ENCODE measurements at places on chromosomes 12 and 14.

GRCh38 chr14:50600849-50601248 is 40.9 kb downstream of the ATL1 start:
- H3K4me3 ChIP-seq, result no peak overlapping the region
- no peaks in the 10 kb centered on the region for H3K27me3 ChIP-seq
- H3K4me1 ChIP-seq, result peaks cover 9% of the 10 kb centered on the region
- peak overlapping the region; percentile 35 for H3K27ac ChIP-seq
- H3K36me3 ChIP-seq, result no peaks in the 10 kb centered on the region

- H3K4me1 ChIP-seq, result peaks cover 27% of the 10 kb centered on the region
- no peaks in the 10 kb centered on the region for H3K36me3 ChIP-seq
- H3K27ac ChIP-seq, result peak overlapping the region; percentile 75
- DNase-seq, result no peak
- H3K4me3 ChIP-seq, result peak overlapping the region; percentile 96
Observed at GRCh38 chr12:110742096-110742717, 484 bp downstream of the PPP1CC start.

DNA sequence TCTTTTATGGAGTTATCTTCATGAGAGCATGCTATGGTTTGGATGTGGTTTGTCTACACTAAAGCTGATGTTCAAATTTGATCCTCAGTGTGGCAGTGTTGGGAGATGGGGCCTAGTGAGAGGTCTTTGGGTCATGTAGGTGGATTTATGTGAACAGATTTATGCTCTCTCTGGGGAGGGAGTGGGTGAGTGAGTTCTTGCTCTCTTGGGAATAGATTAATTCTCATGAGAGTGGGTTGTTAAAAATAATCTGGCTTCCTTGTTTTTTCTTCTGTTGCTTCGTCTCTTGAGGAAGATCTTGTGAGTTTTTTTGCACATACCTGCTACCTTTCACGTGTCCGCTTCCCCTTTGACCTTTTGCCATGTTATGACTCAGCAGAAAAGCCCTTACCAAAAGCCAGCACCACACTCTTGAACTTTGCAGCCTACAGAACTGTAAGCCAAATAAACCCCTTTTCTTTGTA is 20.5 kb downstream of the DERA start:
- H3K27ac ChIP-seq, result no peak overlapping the region
- H3K27me3 ChIP-seq, result no peaks in the 10 kb centered on the region
- H3K4me1 ChIP-seq, result peaks cover 21% of the 10 kb centered on the region
- H3K36me3 ChIP-seq, result no peaks in the 10 kb centered on the region

DNA sequence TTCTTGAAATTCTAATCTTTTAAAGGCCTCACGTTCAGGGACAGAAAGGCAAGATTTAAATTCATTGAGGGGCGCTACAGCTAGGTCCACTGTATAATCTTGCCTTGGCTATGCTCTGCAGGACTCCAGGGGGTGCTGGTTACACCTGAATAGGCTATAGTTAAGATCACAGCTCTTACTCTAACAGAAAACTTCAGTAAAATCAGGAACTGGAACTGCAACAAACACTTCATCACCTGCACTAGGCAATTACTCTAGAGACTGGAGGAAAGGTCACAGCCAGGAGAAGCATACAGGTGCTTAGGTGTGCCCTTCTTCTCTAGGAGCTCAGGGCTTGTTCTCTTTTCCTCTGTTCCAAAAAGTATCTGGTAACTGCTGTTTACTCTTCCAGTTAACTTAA is 20.9 kb downstream of the SLCO1C1 start:
- no peaks in the 10 kb centered on the region for H3K4me1 ChIP-seq
- no peaks in the 10 kb centered on the region for H3K27me3 ChIP-seq
- no peaks in the 10 kb centered on the region for H3K36me3 ChIP-seq
- no peak for DNase-seq
- no peak overlapping the region for H3K4me3 ChIP-seq

DNA sequence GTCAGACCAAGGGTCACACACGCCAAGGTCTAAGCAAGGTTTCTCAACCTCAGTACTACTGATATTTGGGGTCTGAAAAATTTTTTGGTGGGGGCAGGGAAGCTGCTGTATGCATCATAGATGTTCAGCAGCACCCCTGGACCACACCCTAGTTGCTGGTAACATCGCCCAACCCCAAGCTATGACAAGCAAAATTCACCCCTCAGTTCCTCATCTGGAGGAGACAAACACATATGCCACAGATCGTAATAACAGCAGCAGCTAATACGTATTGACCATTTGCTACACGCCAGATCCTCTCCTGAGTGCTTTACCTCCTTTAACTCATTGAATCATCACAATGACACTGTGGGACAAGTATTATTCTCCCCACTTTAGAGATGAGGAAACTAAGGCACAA is 46.4 kb downstream of the ACTN1 start:
- peak overlapping the region; percentile 47 for H3K27ac ChIP-seq
- DNase-seq, result no peak

DNA sequence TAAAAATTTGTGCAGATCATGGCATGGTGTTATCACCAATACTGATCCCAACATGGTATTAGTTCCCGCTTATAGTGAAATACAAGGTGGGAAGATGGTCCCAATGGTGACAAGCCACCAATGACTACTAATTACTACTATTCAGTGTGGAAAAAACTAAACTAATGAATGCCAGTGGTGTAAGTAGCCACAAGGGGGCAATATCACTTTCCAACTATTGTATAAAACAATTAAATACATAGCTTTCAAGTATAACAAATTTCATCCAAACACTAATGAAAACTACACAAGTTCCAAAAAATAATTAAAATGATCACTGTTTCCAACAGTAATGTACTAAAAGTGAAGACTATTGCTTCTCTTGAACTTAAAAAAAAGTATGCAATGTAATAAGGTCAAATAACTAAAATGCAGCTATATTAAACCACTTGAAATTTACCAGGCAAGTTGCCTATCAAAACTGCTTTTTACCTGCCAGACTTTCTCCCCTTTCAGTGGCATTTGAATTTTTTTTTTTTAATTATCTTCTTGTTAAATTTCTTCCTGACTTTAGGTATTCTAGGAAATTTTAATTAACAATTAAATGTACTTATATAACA is 58.0 kb downstream of the PAPLN start:
- no peaks in the 10 kb centered on the region for H3K4me1 ChIP-seq
- H3K27ac ChIP-seq, result no peak overlapping the region
- H3K27me3 ChIP-seq, result no peaks in the 10 kb centered on the region
- peaks cover 3% of the 10 kb centered on the region for H3K36me3 ChIP-seq
- no peak overlapping the region for H3K4me3 ChIP-seq

DNA sequence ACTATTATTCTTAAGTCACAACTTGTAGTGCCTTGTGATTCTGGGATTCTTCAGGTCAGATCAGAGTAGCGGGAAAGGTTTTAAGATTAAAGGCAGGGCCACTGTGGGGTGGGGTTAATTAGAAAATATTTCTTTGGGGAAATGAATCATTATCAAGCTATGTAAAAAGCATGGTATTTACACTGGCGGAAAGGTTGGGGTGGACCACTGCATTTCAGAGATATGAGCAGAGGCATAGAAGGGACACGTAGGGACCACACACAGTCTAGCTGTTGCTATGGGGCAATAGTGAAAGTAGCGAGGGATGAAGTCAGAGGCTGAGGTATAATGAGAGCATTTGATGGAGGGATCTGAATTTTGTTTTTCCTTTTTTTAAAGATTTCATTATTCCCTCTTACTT is 31.7 kb upstream of the KCNH3 start:
- H3K4me3 ChIP-seq, result no peak overlapping the region
- peaks cover 27% of the 10 kb centered on the region for H3K4me1 ChIP-seq
- DNase-seq, result peak; percentile 97
- no peaks in the 10 kb centered on the region for H3K27me3 ChIP-seq

GRCh38 chr12:25718081-25718731 is 165.1 kb upstream of the LMNTD1 start:
- no peak for DNase-seq
- H3K4me3 ChIP-seq, result no peak overlapping the region
- no peaks in the 10 kb centered on the region for H3K27me3 ChIP-seq
- no peaks in the 10 kb centered on the region for H3K36me3 ChIP-seq
- H3K4me1 ChIP-seq, result no peaks in the 10 kb centered on the region
- H3K27ac ChIP-seq, result no peak overlapping the region

GRCh38 chr14:89085737-89086382 is 261.4 kb downstream of the TTC8 start:
- no peaks in the 10 kb centered on the region for H3K4me1 ChIP-seq
- no peak overlapping the region for H3K27ac ChIP-seq
- no peaks in the 10 kb centered on the region for H3K36me3 ChIP-seq
- H3K27me3 ChIP-seq, result no peaks in the 10 kb centered on the region
- no peak overlapping the region for H3K4me3 ChIP-seq

- peaks cover 6% of the 10 kb centered on the region for H3K4me1 ChIP-seq
- H3K27me3 ChIP-seq, result no peaks in the 10 kb centered on the region
- H3K4me3 ChIP-seq, result peak overlapping the region; percentile 98
- peak overlapping the region; percentile 82 for H3K27ac ChIP-seq
Observed at GRCh38 chr14:93185349-93185720, 218 bp downstream of the LYSET start.

DNA sequence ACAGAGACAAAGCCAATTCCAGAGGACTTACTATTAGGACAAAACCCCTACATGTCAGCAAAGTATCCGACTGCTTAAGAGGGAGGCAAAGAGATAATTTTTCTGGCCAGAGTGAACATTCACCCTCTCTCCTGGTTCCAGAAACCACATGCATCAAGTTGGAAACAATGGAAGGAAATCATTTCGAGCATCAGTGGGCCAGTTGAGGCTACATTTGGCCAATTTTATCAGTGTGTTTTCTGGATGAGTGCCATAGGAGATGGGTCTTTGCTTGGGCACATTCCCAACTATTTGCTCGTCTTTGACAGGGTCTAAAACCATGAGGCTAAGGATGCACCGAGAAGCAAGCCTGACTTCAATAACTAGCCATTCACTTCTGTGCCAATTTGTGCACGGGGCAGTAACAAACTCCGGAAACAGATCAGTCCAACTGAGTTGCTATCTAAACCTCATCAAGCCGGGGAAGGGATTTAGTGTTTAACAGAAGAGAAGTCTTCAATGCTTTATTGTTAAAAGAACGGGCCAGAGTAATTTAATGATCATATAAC is 17.4 kb downstream of the EGLN3 start:
- no peaks in the 10 kb centered on the region for H3K36me3 ChIP-seq
- peaks cover 3% of the 10 kb centered on the region for H3K27me3 ChIP-seq
- DNase-seq, result no peak
- H3K4me3 ChIP-seq, result no peak overlapping the region

DNA sequence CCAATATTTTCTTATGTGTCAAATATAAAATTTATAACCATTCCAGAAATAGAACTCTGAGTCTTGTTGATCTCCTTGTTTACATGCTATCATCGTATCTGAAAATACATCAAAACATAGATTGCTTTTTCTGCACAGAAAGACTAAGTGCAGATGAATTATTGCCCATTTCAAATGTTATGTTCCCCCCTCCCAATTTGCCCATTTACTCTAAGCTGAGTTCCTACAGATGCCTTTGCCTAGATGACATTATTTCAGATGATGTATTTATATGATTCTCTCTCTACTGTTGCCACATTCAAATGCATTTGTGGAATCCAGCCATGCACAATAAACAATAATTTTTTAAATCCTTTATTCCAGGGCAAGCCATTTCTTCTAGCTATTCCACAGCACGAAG is 810.1 kb upstream of the MGAT4C start:
- H3K4me3 ChIP-seq, result no peak overlapping the region
- no peaks in the 10 kb centered on the region for H3K36me3 ChIP-seq
- no peak overlapping the region for H3K27ac ChIP-seq
- no peaks in the 10 kb centered on the region for H3K27me3 ChIP-seq

DNA sequence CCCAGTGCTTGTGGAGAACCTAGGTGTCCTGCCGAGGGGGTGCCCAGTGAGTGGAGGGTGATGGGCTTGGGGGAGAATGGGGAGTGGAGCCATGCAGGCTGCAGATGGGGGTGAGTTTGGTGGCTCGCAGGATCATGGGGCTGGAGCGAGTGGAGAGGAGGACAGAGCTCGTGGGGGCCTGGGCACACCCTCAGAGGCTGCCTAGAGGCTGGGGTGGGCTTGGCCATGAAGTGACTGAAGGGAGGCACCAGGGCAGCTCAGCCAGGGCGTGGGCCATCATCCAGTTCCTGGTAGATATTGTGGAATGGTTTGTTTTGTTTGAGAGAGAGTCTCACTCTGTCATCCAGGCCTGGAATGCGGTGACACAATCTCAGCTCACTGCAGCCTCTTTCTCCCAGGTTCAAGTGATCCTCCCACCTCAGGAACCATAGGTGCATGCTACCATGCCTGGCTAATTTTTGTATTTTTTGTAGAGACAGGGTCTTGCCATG is 43.4 kb upstream of the AMN start:
- DNase-seq, result no peak
- H3K27ac ChIP-seq, result no peak overlapping the region
- no peak overlapping the region for H3K4me3 ChIP-seq

DNA sequence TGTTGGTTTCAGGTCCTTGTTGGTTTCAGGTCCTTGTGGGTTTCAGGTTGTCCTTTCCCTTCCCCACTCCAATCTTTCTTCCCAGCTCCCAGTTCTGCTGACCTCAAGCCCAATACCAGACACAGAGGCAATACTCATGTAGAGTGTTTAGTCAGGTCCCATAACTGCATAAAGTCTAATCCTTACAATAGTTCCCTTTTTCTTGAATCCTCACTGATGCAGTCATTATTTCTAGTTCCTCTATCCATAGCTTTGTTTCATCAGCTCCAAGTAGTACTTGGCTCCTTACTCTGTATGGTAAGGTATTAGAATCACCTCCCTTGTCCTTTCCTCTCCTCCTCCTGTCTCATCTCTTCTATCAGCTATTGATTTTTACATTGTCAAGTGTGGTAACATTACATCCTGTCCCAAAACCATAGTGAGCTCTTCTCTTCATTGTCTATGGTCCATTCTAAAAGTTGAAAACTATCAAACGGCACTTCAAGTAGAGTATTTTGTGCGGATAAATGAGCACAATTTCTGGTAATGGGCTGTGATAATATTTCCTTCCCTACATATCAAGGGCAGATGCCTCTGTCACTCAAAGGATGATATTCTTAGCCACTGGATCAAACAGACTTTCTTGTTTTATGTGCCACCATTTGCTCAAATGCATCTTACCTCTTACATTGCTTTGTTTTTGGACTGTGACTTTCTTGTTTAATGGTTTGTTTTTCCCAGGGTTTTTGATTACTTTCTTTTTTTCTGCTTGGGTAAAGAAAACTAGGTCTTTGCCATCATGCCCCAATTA is 57.2 kb upstream of the JDP2 start:
- no peak overlapping the region for H3K4me3 ChIP-seq
- no peak overlapping the region for H3K27ac ChIP-seq
- H3K36me3 ChIP-seq, result no peaks in the 10 kb centered on the region
- H3K27me3 ChIP-seq, result peaks cover 12% of the 10 kb centered on the region
- no peak for DNase-seq
- no peaks in the 10 kb centered on the region for H3K4me1 ChIP-seq

- DNase-seq, result no peak
- H3K36me3 ChIP-seq, result no peaks in the 10 kb centered on the region
- H3K27ac ChIP-seq, result no peak overlapping the region
- H3K27me3 ChIP-seq, result no peaks in the 10 kb centered on the region
- no peak overlapping the region for H3K4me3 ChIP-seq
Observed at GRCh38 chr14:32491416-32492016, 162.4 kb downstream of the AKAP6 start.

- DNase-seq, result no peak
- H3K27me3 ChIP-seq, result no peaks in the 10 kb centered on the region
- no peaks in the 10 kb centered on the region for H3K36me3 ChIP-seq
- H3K4me1 ChIP-seq, result no peaks in the 10 kb centered on the region
- H3K4me3 ChIP-seq, result no peak overlapping the region
Observed at GRCh38 chr14:61963926-61964325, 201.7 kb downstream of the SNAPC1 start.
